ENCODE measurements at places on chromosomes 5 and 9.
A peak's percentile ranks its signal among the peaks of the same experiment; 100 is the strongest.

DNA sequence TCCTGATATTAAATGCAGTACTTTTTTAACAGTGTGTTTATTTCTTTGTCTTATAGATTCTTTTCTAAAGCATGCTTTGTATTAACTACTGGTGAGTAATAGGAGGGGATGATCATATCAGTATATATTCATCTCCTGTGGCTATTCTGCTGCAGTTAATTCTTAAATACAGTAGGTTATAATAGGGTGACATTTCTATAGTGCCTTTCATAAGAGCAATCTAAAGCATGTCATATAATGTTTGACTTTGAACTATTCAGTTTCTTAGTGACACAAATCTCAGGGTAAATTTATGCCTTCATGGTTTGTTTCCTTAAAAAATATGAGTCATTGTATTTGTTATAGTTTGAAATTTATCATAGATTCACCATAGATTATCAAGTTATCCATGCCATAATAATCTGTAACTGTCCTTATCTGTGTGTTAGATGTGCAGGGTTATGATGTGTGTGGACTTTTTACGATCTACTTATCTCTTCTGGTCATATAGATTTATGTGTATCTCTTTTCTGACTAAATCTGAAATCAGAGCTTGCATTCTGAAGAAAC is 1019.5 kb downstream of the NR2F1-AS1 start:
- DNase-seq: no peak

GRCh38 chr5:140143521-140144258 is 18.0 kb downstream of the IGIP start:
- DNase-seq: no peak

GRCh38 chr9:14863402-14863801 is 46.8 kb downstream of the FREM1 start:
- no peak for DNase-seq

- DNase-seq: no peak
Measured at GRCh38 chr9:76423216-76424177, 29.3 kb upstream of the RFK start.

DNA sequence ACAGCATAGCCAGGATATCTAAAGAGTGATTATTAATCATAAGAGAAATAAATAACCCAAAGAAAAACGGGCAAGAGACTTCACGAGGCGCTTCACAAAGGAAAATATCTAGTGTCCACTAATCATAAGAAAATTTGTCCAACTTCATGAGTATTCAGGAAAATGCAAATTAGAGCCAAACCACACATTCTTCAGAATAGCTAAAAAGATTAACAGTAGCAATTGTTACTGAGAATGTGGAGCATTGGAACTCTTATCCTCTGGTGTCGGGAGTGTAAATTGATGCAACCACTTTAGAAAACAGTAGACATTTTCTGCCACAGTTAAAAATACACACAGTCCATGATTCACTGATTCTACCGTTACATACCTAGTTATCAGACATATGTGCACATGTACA is 145.7 kb downstream of the CWC27 start:
- DNase-seq: no peak

GRCh38 chr9:6133346-6134063 is 82.1 kb upstream of the IL33 start:
- DNase-seq: no peak

GRCh38 chr9:136694163-136694871 is 7.1 kb upstream of the AGPAT2 start:
- no peak for DNase-seq

GRCh38 chr5:9712911-9713310 is 82.8 kb upstream of the TAS2R1 start:
- DNase-seq: no peak

DNA sequence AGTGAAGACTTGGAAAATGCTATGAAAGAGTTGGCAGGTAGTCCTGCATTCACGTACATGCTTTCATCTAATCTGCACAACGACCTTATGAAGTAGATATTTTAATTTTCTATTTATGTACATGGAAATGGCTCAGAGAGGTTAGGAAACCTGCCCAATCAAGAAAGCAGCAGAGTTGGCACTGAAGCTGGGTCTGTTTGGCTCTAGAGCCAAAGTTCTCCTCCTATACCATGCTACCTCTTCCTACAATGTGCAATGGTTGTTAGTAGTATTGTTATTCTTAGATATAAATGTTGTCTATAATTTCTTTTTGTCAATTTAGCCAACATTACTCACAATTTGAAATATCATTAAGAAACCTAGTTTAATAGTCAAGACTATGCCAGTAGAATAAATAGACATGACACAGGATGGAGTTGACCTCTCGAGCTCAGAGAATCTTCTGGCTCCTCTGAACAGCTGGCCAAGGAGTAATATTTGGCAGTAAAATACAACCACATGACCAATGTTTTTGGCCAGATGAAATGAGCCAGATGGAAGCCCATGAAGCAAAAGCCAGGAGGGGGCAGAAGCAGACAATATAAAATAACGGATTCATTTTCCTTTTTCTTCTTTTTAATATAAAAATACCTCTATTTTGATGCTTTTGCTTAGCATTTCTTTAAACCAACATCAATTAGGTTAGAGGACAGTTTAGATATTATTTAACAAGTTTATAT is 542.3 kb downstream of the PDE4D start:
- peak; percentile 86 for DNase-seq

DNA sequence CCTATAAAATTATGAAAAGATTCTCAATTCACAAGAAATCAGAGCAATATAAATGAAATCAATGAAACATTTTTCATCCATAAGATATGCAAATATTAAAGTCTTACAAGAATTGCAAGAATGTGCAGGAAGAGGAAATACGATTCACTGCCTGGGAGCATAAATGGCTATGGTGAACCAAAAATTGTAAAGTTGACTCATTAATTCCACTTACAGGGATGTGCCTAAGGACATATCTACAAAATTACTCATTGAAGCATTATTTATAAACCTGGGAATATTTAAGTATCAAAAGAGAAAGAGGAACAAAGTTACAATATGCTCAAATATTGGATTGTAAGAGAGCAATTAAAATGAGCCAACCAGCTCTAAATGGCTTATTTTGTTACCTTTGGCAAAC is 6.9 kb upstream of the NIPSNAP3A start:
- DNase-seq: no peak

- DNase-seq: no peak
Measured at GRCh38 chr5:135996611-135997010, 32.2 kb upstream of the TGFBI start.

DNA sequence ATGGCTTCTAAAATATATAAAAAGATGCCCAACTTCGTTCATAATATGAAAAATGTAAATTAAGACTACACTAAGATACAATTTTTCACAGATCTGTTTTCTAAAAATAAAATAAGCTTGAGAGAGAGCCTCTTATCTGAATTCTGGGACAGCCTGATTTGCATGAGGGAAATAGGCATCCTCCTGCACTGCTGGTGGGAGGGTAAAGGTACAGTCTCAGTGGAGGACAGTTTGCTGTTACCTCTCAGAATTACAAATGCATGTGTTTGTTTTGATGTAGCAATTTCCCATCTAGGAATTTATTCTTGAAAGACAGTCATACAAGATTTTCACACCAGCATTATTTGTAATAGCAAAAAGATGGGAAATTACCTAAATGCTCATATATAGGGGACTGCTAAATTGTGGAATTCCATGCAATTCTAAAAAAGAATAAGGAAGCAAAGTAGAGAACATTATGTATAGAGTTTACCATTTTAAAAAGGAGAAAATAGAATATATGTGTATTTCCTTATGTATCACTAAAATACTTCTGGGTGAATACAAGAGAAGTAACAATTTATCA is 75.7 kb downstream of the ZSWIM6 start:
- DNase-seq: no peak

DNA sequence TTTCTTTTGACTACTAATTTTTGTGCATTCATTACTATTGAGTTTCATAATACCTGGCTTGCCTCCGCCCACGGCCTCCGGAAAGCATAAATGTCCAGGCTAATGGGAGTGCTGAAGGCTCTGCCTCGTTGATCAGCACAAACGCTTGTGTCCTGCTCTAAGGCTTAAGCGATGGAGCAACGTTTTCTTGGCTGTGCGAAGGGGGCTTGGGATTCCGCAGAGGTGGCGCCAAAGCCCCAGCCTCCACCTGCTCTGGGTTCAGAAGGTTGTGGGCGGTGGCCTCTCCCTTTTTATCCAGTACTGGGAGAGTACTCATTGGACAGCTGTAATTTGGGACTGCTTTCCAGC is 19.7 kb downstream of the ANXA2R start:
- no peak for DNase-seq

DNA sequence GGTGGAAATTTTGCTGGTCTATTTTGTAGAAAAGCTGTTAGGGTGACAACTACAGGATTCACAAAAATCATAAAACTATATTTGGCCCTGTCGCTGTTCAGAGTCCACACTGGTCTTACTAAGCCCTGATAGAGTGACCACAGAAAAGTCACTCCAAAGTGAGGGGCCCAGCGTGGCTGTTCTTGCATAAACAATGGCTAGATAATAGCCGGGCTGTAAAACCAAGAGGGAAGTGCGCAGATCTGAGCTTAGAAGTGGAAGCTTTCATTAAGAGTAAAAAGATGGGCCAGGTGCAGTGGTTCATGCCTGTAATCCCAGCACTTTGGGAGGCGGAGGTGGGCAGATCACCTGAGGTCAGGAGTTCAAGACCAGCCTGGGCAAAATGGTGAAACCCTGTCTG is 15.5 kb upstream of the CTSL start:
- no peak for DNase-seq

DNA sequence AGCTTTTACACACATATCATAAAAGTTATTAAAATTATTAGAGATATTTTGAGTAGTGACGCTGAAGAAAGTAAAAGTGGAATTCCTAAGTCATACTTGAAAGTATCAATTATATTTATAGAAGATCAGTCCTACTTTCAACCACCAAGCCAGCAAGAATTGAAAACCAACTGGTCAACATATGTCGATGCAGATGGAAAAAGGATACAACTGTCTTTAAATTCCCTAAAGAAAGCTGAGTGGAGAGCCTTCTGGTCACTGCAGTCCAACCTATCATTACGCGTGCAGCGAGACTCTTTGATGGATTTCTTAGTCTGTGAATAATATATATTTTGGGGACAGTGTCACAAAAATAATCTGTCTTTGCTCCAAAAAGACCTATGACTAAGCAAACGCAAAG is 15.3 kb downstream of the MEF2C start:
- DNase-seq: no peak

DNA sequence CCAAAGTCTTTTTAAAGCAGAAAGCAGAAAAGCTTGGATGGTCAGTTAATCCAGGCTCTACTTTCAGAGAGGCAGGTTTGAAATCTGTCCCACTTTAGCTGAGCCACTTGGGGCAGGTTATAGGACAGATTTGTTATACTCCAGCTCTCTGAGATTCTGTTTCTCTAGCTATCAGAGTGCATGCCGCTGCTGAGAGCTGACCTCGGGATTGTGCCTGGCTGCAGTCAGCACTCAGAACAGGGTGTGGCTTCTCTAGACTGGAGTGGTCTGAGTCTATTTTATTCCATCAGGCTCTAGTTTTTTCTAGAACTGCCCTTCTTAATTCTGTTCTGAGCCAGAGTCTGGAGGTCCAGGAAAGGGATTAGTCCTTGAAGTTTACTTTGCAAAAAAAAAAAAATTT is 67.7 kb downstream of the NDFIP1 start:
- no peak for DNase-seq

DNA sequence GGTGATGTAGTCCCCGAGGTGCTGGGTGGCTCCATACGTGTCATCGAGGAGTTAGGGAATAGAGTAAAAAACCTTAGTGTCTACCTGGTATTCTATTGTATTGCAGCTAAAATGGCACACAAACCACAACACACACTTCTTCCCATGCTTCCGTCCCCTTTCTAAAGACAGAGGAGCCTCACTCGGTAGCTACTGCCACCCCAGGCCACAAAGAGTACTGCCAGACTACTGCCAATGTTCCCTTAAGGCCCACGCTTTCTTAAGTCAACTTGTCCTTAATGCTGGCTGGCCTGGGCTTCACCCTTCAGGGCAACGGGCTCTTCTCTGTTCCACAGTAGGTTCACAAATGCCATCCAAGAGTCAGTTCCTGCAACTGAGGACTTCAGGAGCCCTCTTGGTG is 673.0 kb downstream of the ELAVL2 start:
- no peak for DNase-seq

DNA sequence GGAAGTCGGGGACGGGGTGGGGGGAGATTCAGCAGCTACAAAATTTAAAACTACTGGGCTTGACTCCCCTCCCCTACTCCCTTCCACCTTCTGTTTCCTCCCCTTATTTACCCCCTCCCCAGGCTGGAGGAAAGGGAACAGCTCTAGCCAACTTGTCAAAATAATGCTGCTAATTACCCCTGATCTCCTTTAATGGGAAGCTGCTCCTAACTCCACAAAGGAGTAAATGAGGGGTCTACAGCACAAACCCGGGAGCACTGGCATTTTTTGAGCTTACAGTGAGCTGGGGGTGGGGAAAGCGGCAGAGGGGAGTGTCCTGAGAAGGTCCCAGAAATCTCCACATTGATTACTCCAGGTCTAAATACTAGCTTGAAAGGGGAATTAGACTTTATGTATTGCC is 3.1 kb downstream of the PTCH1 start:
- DNase-seq: no peak

GRCh38 chr9:131500377-131500776 is 2.3 kb upstream of the POMT1 start:
- no peak for DNase-seq

GRCh38 chr9:37251452-37251851 is 131.1 kb downstream of the ZCCHC7 start:
- DNase-seq: no peak

GRCh38 chr9:26262421-26263107 is 584.3 kb upstream of the TUSC1 start:
- DNase-seq: no peak

DNA sequence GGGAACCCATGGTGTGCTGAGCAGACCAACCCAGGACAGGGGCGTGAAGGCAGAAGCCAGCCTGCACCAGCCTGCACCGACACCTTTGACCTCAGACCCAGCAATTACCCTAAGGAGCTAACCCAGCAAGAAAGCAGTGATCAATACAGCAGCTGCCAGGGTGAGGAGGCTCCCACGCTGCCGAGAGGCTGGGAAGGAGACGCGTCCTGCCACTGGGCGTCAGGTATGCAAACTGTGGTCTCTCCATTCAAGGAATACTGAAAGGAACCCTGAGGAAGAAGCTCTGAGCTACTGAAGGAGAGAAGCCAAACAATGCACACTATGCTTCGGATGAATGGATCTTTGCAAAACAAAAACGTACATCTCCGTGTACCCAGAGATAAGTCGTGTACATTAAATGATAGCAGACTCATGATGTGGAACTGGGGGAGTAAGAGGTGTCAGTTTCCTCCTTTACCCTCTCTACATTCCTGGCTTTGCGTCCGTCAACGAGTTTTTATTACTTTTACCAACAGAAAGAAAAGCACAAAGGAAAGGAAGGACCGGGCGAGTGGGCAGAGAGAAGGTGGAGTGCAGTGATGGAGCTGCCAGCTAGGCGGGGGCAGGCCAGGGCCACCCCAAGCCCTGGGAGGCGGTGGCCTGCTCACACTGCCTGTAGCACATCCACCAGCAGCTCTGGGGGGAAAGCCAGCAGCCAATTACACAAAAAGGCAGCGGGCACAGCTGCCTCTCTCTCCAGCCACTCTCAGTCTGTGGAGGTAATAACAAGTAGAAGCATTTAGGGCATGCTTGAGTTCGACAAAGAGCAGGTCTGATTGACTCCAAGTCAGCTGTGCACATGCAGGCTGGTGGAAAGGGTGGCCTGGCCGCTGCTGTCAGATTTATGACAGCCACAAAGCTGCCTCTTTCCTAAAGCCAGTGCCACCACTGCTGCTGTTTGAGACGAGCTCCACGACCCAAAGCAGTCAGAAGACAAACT is 29.3 kb downstream of the RASGEF1C start:
- no peak for DNase-seq

All from NCI-H446 (cell line).